Sciatic nerve (tissue), 2 donors: ENCODE measurements at places on chromosomes 2 and 18. TPM values are rescaled to one million over a fixed set of nuclear protein-coding genes. Genes with fewer than 3 reads are reported as not detected.

ABCG8 gene
- total RNA-seq: not detected

GCKR gene
- 0.71 TPM for total RNA-seq

C2orf78 gene
- not detected for total RNA-seq

- no peak for DNase-seq
These were observed 38.5 kb upstream of the CYBRD1 start for GRCh38 chr2:171483793-171484192.

- no peak for DNase-seq
These were observed 127.5 kb downstream of the TWIST2 start for GRCh38 chr2:238975408-238975807.
